ENCODE measurements at places on chromosomes 7 and 10. TPM values are rescaled to one million over a fixed set of nuclear protein-coding genes. Genes with fewer than 3 reads are reported as not detected.
A peak's percentile ranks its signal among the peaks of the same experiment; 100 is the strongest.

DNA sequence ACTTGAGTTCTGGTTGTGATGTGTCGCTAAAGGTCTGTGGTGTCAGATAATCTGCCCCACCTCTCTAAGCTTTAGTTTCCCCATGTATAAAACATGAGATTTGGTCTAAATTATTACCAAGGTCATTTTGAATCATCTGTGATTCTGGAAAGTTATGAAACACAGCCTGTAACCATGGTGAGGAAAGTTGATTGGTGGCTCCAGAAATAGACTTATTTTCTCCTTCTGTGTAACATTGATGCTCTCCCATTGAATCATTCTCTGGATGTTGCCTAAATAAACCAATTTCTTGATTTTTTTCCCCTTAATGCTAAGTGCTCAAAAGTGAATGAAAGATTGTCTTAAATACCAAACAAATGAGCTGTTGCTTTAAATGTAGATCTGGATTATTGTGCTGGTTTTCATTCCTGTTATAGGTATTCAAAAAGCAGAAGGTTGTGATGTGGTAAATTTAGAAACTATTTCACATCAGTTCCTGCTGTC, 30.0 kb upstream of the PCGF5 start:
- no peaks in the 10 kb centered on the region for H3K4me1 ChIP-seq
- DNase-seq = no peak
- H3K36me3 ChIP-seq = no peaks in the 10 kb centered on the region
- no peak overlapping the region for H3K27ac ChIP-seq
- no peaks in the 10 kb centered on the region for H3K27me3 ChIP-seq

GRCh38 chr7:86667732-86668131, 24.0 kb downstream of the GRM3 start:
- no peaks in the 10 kb centered on the region for H3K36me3 ChIP-seq
- H3K27me3 ChIP-seq = no peaks in the 10 kb centered on the region
- DNase-seq = no peak
- no peak overlapping the region for H3K4me3 ChIP-seq

DNA sequence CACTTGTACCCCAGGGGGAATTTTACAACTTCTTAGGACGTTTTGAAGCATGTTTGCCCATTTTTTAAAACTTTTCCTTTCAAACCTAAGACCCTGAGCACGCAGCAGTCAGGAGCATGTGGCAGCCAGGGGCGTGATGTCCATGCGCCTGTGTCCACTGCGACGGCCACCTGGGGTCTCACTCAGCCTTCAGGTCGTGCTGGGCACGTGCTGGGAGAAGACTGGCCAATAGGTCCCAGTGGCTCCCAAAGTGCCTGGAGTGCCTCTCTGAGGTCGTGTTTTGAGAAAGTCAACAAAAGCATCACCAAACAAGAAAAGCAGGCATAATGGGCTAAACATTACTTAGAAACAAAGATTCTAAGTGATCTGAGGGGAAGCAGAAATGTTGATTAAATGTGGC, 14.8 kb downstream of the LRRC27 start:
- no peak overlapping the region for H3K4me3 ChIP-seq
- no peaks in the 10 kb centered on the region for H3K4me1 ChIP-seq
- no peak for DNase-seq
- no peaks in the 10 kb centered on the region for H3K36me3 ChIP-seq

DNA sequence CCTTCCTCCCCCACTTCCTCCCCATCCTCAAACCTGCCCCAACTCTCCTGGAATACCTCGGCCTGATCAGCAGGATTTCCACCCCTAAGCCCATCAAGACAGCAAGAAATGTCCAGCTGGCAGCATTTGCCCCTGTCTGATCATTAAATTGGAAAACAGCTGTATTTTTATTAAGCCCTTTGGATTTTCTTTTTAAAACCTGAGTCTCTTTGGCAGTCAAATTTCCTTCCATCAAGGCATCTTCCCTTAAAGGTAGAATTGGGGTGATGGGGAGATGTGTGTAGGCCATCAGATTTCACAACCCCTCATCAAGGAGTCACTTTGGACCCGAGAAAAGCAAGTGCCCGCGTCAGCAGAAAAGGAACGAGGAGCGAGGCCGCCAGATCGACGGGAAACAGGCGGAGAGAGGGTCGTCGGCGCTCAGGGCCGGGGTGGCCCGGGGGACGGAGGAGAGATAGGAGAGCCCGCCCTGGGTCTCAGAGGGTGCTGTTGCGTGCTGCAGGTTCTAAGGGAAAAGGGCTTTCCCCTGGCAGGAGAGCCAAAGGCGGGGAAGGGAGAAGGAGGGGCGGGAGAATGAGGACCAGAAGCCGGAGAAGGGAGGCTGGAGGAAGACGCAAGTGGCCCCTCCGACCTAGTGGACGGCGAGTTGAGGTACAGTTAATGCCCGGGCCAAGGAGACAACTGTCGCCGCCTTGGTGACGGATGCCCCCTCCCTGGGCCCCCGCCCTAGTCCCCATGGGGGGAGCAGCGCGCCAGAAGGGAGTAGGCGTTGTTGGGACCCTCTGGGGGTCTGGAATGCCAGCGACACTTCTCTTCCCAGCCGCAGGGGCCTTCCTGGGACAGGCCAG, 11.5 kb upstream of the GATA3 start:
- H3K27me3 ChIP-seq = peaks cover 5% of the 10 kb centered on the region
- H3K36me3 ChIP-seq = no peaks in the 10 kb centered on the region
- no peak for DNase-seq
- H3K27ac ChIP-seq = no peak overlapping the region
- H3K4me3 ChIP-seq = no peak overlapping the region

DNA sequence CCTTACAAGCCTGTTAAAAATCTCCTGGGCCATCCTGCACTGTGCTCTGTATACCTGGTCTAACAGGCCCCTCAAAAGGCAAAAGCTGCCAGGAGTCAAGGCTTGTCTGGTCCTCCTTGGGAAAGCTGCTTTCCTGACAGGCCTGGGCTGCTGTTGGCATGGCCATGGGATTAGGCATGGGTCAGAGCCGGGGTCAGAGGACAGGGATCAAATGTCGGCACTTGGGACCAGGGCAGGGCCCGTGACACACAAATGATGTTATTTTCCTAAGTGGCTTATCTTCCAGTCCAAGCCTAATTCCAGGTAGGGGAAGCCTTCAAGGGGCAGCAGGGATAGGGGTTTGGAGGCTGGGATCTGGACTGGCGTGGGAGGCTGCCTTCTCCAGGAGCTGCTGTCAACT, 191.5 kb upstream of the GPR26 start:
- DNase-seq = no peak
- H3K4me3 ChIP-seq = no peak overlapping the region
- H3K4me1 ChIP-seq = peaks cover 7% of the 10 kb centered on the region
- no peak overlapping the region for H3K27ac ChIP-seq

DNA sequence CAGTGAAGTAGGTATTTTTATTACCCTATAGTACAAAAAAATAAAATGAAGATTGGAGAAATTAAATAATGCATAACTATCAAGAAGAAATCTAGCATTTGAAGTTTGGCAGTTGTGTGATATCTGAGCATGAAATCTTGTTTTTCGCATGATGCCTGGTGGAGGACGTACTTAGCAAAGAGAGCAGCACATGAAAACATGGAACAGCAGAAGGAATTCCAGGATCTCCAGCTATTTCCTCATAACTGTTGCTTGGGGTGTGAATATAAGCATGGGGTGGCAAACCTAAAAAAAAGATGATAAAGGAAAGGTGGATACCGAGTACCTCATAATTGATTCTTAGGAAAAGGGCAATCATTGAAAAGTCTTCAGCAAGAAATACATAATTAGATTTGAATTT, 174.3 kb upstream of the FAM3C start:
- no peaks in the 10 kb centered on the region for H3K36me3 ChIP-seq
- H3K27me3 ChIP-seq = no peaks in the 10 kb centered on the region
- DNase-seq = no peak
- no peaks in the 10 kb centered on the region for H3K4me1 ChIP-seq
- no peak overlapping the region for H3K27ac ChIP-seq

DNA sequence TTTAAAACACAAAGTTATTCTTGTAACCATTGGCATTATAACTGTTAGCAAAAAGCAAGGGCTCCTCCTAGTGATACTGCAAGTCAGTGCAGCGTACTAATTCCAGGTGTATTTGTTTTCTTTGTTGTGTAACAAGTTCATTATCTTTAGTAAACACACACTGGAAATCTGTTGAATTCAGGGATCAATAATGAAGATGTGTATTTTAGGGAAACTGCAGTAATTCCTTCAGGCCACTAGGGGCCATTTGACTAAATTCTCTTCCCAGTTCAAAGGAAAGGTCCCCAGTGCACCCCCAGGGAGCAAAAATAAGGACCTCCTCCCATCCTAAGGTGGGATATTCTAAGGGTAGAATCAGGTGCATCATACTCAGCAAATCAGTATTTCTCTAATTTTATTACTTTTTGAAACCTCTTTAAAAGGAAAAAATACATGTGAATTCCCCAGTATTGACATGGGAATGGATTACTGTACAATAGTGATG, 158.6 kb upstream of the LYZL1 start:
- no peak for DNase-seq
- no peaks in the 10 kb centered on the region for H3K36me3 ChIP-seq
- no peak overlapping the region for H3K27ac ChIP-seq
- H3K27me3 ChIP-seq = no peaks in the 10 kb centered on the region
- peaks cover 9% of the 10 kb centered on the region for H3K4me1 ChIP-seq

The EIF4EBP2 gene
- total RNA-seq = 50.7 TPM

The UFSP1 gene
- total RNA-seq = 3.0 TPM

The CCDC7 gene
- 74.5 TPM for total RNA-seq

The LIMK1 gene
- 54.8 TPM for total RNA-seq

The KLHDC10 gene
- 38.4 TPM for total RNA-seq

DNA sequence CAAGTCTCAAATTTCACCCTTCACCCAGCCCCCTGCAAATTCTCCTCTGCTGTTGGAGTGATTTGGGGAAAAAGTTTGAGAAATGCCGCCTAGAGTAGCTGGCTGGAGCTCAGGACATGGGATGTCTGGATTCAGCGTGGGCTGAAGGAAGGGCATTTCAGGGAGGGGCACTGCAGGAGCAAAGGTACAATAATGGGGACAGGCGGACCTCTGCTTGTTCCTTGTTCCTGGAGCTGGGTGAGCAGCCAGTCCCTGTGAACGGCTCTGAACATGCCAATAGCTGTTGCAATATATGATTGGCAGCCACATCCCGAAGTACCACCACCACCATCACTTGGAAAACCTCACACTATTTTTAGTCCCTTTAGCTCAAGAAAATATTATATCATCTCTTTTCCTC, 23.4 kb downstream of the ADRA2A start:
- H3K27me3 ChIP-seq = no peaks in the 10 kb centered on the region
- H3K4me3 ChIP-seq = no peak overlapping the region
- no peaks in the 10 kb centered on the region for H3K36me3 ChIP-seq
- no peak overlapping the region for H3K27ac ChIP-seq

- DNase-seq = no peak
- no peaks in the 10 kb centered on the region for H3K36me3 ChIP-seq
- H3K27me3 ChIP-seq = no peaks in the 10 kb centered on the region
- H3K4me3 ChIP-seq = no peak overlapping the region
- no peak overlapping the region for H3K27ac ChIP-seq
Observed at GRCh38 chr7:45324683-45325237, 167.2 kb downstream of the RAMP3 start.

The STRIP2 gene
- 25.5 TPM for total RNA-seq

- no peak overlapping the region for H3K4me3 ChIP-seq
- H3K36me3 ChIP-seq = no peaks in the 10 kb centered on the region
- H3K4me1 ChIP-seq = no peaks in the 10 kb centered on the region
- H3K27me3 ChIP-seq = no peaks in the 10 kb centered on the region
- DNase-seq = no peak
- no peak overlapping the region for H3K27ac ChIP-seq
Observed at GRCh38 chr10:38038107-38038931, 27.8 kb downstream of the ZNF33A start.

DNA sequence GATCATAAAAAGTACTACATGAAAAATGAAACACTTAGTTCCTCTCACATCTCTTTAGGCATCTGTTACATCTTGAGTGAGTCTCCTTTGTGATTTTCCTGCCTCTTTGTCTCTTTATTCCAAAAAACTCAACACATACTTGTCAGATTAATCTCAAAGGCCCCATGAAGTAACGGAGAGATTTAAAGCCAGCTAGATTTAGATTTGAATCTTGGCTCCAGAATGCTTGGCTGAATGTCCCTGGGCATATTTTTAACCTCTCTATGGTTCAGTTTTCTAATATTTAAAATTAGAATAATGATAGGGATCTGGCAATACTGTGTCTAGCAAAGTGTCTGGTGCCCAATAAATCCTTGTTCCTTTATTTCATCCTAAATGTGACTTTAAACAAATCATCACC, 140.0 kb downstream of the DGKB start:
- H3K27ac ChIP-seq = no peak overlapping the region
- no peaks in the 10 kb centered on the region for H3K36me3 ChIP-seq
- H3K4me3 ChIP-seq = no peak overlapping the region
- DNase-seq = no peak

The DPCD gene
- total RNA-seq = 87.6 TPM

The SAMD9L gene
- 5.1 TPM for total RNA-seq

GRCh38 chr10:44258019-44258418, 126.9 kb downstream of the CXCL12 start:
- H3K27me3 ChIP-seq = no peaks in the 10 kb centered on the region
- DNase-seq = no peak
- H3K4me1 ChIP-seq = no peaks in the 10 kb centered on the region
- no peaks in the 10 kb centered on the region for H3K36me3 ChIP-seq

DNA sequence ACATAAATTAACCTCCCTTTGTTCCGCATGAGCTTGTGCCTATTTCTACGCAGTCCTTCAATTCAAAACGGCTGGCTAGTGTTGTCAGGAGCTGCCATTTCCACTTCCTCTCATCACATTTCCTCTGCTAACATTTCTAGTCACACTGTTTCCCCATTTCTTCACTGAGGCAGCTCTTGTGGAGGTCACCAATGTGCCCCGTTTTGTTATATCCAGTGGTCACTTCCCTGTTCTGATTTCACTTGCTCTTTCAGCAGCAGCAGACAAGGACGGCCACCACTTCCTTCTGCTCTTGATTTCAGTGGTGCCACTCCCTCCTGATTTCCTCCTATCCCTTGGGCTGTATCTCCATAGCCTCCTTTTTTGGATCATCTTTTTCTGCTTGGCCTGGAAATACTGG, 64.8 kb upstream of the SEC61G start:
- H3K36me3 ChIP-seq = no peaks in the 10 kb centered on the region
- H3K4me3 ChIP-seq = no peak overlapping the region
- no peak overlapping the region for H3K27ac ChIP-seq

DNA sequence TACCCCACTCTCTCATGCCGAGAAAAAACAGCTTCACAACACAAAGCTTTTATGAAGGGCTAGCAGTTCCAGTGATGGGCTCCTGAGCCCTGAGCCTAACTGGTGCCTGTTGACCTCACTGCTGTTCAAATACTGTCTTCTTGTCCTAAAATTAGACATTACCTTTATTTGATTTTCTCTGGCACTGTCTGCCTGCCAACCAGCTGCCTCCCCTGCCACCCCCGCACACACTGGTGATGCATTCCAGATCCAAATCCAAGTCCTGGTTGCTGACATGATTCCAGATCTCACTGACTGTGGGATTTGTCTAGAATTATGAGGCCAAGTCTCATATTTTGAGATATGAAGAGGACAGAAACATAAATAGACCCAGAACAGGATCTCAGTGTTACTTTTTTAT, 816.2 kb downstream of the NRG3 start:
- H3K4me3 ChIP-seq = no peak overlapping the region
- DNase-seq = peak; percentile 28
- H3K36me3 ChIP-seq = no peaks in the 10 kb centered on the region

Data from testis (tissue), 5 donors.